ENCODE measurements at places on chromosomes 4 and X.

DNA sequence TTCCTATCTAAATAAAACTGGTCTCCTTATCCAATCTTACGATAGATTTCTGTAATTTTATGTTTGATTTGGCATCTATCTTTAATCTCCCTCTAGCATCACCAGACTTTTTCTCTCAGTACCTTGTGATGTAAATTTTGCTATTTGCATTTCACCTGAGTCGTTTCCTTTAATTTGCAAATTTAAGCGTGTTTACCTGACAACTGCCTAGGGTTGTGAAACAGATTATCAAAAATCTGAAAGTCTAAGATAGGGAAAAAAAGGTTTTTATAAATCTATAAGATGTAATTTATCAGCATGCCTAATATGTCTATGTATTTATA is 39.4 kb upstream of the TMPRSS11E start:
- DNase-seq, result no peak

DNA sequence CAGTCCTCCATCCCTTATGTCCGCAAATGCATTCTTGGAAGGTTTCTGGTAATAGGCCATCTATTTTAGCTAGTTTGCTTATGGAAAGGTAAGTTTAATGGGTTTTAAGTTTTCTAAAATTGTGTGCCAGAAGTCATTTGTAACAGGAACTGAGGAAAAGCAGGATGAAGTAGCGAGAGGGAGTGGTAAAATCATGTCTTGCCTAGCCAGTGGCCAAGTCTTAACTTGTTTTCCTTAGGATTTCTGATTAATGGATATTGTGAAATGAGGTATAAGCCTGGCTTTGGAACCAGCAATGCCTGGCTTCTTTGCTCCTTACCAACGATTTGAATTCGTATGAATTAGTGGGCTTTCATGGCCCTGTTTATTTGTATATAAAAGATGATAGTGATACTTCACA is 7.3 kb downstream of the SEC24B start:
- DNase-seq, result no peak

GRCh38 chr4:152605031-152605430 is 69.1 kb upstream of the FBXW7 start:
- DNase-seq, result no peak

DNA sequence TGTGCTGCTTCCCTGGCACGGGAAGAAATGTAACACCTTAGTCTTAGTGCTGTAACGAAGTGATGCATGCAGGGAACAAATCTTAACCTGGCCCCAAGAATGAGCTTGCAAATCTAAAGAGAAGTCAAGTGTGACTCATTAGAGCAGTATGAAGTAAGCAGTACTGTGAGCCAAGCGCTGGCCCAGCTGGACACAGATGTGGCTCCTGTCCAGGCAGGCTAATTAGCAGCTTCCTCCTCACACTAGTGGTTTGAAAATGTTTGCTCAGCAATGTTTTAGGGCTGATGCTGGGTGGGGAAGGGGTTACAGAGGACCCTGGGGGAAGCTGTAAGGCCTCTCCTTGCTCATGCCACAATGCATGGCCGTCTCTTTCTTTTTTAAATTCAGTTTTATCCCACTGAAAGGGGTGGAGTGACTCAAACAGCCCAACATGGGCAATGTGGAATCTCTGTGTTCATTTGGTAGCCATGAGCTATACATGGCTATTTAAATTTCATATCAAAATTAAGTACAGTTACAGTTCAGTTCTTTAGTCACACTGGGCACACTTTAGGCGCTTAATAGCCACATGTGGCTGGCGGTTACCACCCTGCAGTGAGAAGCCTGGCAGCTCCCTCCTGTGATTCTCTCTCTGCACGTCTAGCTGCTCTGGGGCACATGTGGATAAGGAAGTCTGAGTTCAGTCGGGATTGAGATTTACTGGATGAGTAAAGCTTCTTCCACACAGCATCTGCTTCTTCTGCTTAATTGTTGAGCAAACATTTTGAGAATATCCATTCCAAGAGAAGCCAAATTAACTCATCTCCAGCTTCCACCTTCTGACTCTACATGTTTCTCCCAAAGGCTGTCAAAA is 48.8 kb downstream of the MAP7D2 start:
- peak; percentile 12 for DNase-seq

GRCh38 chr4:46886711-46887110 is 22.3 kb downstream of the COX7B2 start:
- no peak for DNase-seq

DNA sequence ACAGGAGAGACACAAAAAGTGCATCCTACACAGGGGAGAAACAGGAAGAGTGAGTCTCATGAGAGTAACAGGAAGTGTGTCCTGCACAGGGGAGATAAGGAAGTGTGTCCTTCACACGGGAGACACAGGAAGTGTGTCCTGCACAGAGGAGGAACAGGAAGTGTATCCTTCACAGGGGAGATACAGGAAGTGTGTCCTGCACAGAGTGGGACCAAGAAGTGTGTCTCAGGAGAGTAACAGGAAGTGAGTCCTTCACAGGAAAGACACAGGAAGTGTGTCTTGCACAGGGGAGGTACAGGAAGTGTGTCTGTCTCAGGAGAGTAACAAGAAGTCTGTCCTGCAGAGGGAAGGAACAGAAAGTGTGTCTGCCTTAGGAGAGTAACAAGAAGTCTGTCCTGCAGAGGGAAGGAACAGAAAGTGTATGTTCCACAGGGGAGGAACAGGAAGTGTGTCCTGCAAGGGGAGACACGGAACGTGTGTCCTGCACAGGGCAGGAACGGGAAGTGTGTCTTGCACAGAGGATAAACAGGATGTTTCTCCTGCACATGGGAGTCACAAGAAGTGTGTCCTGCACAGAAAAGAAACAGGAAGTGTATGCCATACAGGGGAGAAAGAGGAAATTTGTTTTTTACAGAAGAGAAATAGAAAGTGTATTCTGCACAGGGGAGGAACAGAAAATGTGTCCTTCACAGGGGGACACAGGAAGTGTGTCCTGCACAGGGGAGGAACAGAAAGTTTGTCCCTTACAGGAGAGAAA is 102.0 kb downstream of the ARSF start:
- no peak for DNase-seq

- no peak for DNase-seq
Measured at GRCh38 chrX:867502-867901, 236.9 kb downstream of the SHOX start.

- DNase-seq, result no peak
Measured at GRCh38 chrX:79366873-79367749, at the start of gene ITM2A. Gene ITM2A (minus strand): TSS chrX:79367334. CDS start chrX:79367215, 119 bp downstream.

DNA sequence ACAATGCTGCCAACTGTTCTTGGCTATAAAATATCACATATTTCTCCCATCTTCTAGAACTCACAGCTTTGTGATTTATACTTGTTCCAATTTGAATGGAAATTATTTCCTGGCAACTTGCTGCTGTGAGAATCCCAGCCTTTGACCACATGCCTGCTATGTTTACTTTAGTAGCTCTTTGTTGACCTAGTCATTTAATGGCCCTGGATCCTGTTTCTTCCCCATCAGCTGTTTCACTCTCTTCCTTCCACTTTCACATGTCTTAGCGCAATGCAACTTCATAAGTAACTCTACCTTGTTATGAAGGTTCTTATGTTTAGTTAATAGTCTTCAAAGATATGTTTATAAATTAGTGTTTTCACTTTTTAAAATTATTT is 1973.6 kb upstream of the AGA start:
- no peak for DNase-seq

DNA sequence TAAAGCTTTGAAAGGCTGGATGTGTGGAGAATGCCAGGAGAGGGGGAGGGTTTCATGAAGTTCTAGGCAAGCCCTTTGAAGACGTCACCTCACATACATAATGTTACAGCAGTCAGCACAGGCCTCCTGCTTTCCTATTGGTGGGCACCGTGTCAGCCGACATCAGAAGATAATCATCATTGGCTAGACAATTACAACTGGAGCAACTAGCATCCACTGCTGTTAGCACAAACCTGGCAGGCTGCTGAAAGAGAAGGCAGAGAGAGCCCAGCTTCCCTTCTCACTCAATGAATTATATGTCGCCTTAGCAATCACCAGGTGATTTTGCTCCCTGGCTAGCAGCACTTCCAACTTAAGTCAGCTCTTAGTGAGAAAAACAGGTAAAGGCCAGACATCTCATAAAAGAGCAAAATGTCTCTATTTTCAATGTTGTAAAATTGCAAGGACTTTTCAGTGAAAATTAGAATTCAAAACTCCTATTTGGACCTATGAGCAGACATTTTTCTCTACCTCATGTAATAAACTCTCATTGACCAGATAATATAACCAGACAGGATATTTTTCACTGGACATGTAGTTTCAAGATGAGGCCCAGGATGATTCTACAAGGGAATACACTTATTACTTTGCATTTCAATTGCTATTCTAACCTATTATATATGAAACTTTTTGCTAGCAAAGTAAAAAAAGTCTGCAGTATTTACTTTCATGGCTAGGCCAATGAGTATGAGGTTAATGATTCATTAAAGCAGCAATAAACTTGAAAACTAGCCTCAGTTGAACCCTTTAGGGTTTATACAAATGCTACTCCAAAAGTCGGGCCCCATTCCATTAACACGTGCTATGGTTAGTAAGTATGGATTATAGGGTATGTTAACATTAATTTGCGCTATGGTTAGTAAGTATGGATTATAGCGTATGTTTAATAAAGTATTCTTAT is 4.3 kb downstream of the ELOVL6 start:
- peak; percentile 77 for DNase-seq

DNA sequence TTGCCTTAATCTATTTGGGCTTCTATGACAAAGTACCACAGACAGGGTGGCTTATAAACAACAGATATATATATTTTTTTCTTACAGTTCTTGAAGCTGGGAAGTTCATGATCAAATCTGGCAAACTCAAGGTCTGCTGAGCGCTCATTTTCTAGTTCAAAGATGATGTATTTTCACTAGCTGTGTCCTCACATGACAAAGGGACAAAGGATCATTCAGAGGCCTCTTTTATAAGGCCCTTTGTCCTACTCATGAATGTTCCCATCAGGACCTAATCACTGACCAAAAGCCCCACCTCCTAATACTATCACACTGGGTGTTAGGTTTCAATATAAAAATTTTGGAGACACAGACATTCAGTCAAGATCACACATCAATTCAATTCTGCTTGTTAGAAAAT is 2025.2 kb downstream of the PCDH7 start:
- no peak for DNase-seq

- no peak for DNase-seq
Measured at GRCh38 chr4:141154725-141155124, 21.5 kb upstream of the RNF150 start.

GRCh38 chr4:187739771-187740170 is 255.8 kb upstream of the ZFP42 start:
- no peak for DNase-seq

DNA sequence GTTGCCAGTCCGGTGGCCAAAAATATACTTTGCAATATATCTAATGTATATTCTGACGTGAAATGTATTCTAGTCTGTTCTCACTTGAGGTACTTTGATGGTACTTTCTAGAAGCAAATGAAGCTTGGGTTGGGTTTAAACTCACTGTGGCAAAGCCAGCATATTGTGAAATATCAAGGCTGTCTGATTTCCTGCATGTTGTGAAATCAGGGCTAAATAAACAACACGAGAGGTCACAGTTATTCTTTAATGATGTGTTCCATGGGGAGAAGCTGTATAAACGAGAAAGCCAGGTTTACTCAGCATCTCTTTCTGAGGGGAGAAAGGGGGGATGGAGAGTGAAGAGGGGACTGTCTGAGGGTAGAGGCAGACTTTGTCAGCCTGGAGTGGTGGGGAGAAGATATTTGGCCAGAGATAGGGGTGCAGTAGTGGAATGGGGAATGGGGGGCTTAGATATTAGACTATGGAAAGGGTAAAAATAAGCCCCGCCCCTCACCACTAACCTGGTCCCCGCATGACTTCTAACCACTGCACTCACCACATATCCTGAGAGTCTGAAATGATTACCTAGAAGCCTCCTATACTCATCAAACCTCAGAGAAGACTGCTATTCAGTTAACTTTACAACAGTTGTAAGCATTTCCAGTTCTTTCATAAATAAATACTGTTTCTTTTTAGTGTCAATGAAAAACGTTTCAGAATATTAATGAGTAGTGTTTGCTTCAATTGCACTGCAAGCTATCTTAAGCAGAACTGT is 5.9 kb upstream of the SCARB2 start:
- DNase-seq, result no peak

- no peak for DNase-seq
Measured at GRCh38 chrX:112012360-112012759, 70.2 kb downstream of the TRPC5 start.

GRCh38 chr4:158282252-158282651 is 72.0 kb downstream of the TMEM144 start:
- no peak for DNase-seq

GRCh38 chrX:127317159-127317558 is 497.6 kb downstream of the PRR32 start:
- no peak for DNase-seq

DNA sequence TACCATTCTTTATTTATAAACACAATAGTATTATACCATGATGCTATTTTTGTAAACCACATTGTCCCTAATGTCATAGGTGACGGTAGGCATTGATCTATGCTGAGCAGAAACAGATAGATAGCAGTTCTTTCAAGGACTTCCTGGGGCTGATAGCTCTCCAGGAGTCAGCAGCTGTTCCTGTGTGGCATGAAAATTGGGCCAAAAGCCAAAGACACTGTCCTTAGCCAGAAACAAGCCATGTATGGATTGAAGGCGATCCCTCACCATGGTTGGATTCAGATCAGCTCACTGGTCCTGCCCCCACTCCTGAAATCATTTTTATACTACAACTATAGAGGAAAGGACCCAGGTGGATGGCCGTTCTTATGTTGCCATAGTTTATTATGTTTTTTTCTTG is 53.6 kb downstream of the DDX60 start:
- DNase-seq, result peak; percentile 31

DNA sequence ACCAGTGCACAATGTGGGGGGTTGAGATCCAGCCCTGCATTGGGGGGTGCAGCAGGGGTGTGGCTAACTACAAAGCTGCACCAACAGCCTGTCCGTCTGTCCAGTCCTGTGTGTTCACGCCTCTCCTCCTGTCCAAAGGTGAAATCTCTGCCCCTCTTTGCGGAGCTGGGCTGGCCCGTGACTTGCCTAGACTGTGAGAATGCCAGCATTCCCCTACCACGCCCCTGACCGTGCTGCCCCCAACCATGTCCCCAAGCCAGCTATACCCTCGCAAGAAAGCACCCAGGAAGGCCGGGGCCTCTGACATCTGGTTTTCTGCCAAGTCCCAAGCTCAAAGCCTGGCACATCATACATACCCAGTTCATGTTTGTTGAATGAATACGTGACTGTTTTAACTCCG is 19.2 kb downstream of the ZFYVE28 start:
- no peak for DNase-seq

DNA sequence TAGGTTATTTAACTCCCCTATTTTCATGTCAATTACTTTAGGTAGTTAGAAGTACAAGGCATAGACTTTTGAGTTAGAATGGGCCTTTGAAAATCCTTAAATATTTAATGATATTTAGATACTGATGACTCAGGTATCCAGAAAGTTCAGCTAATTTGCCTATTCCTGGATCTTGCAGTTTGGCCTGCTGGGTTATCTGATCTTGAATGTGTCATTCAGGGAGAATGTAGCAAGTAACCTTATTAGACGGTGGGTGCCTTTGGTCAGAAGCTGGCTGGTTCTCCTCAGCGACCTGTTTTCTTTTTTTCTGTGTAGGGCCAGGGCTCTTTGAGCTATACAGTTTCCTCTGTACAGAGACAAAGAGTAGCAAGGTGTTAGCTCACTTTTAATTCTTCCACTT is 42.0 kb downstream of the MTM1 start:
- no peak for DNase-seq

GRCh38 chr4:127364397-127364796 is 268.4 kb upstream of the INTU start:
- DNase-seq, result no peak

- no peak for DNase-seq
Measured at GRCh38 chr4:87239821-87240220, 19.4 kb upstream of the KLHL8 start.

GRCh38 chr4:120544838-120545237 is 377.7 kb downstream of the PRDM5 start:
- DNase-seq, result no peak

GRCh38 chr4:109876634-109877265 is 28.8 kb downstream of the LRIT3 start:
- no peak for DNase-seq
